T-cell (primary cell): ENCODE measurements at places on chromosomes 3 and 15. TPM values are rescaled to one million over a fixed set of nuclear protein-coding genes. Genes with fewer than 3 reads are reported as not detected.

The GPR156 gene
- not detected for total RNA-seq

The RAB8B gene
- 52.2 TPM for total RNA-seq

The ZNF80 gene
- total RNA-seq, result 0.47 TPM

The CHST13 gene
- not detected for total RNA-seq

The GPR160 gene
- 5.8 TPM for total RNA-seq

The ANP32A gene
- total RNA-seq, result 123 TPM

The SCN5A gene
- total RNA-seq, result not detected

The LRRN1 gene
- 7.8 TPM for total RNA-seq

The NUDT16 gene
- total RNA-seq, result 12.8 TPM

The OSBPL10 gene
- 10.4 TPM for total RNA-seq

GRCh38 chr3:187619461-187619860 lies 50.7 kb downstream of the SST start:
- no peaks in the 10 kb centered on the region for H3K36me3 ChIP-seq
- no peaks in the 10 kb centered on the region for H3K4me1 ChIP-seq
- no peak overlapping the region for H3K4me3 ChIP-seq
- no peak for DNase-seq
- H3K27ac ChIP-seq, result no peak overlapping the region
- H3K27me3 ChIP-seq, result peaks cover 2% of the 10 kb centered on the region

- DNase-seq, result no peak
- H3K27ac ChIP-seq, result peak overlapping the region; percentile 93
- no peaks in the 10 kb centered on the region for H3K27me3 ChIP-seq
- H3K36me3 ChIP-seq, result no peaks in the 10 kb centered on the region
These were observed 1.3 kb downstream of the HDDC3 start for GRCh38 chr15:90930861-90931574.

- H3K27ac ChIP-seq, result no peak overlapping the region
These were observed 300.6 kb upstream of the KCNH8 start for GRCh38 chr3:18847583-18848197.

- H3K4me1 ChIP-seq, result peaks cover 27% of the 10 kb centered on the region
- no peaks in the 10 kb centered on the region for H3K27me3 ChIP-seq
- peak; percentile 68 for DNase-seq
- peak overlapping the region; percentile 72 for H3K4me3 ChIP-seq
- H3K36me3 ChIP-seq, result peaks cover 16% of the 10 kb centered on the region
- peak overlapping the region; percentile 95 for H3K27ac ChIP-seq
These were observed 759 bp downstream of the WDR6 start for GRCh38 chr3:49007771-49008528.

- H3K4me1 ChIP-seq, result peaks cover 20% of the 10 kb centered on the region
- peaks cover 3% of the 10 kb centered on the region for H3K36me3 ChIP-seq
- H3K4me3 ChIP-seq, result no peak overlapping the region
- H3K27me3 ChIP-seq, result no peaks in the 10 kb centered on the region
These were observed 10.0 kb downstream of the PHC3 start for GRCh38 chr3:170171563-170171962.

GRCh38 chr3:85979034-85979433 lies 1011.9 kb downstream of the VGLL3 start:
- H3K4me3 ChIP-seq, result no peak overlapping the region
- DNase-seq, result no peak
- no peaks in the 10 kb centered on the region for H3K36me3 ChIP-seq
- H3K4me1 ChIP-seq, result no peaks in the 10 kb centered on the region
- H3K27me3 ChIP-seq, result no peaks in the 10 kb centered on the region

GRCh38 chr3:69197922-69198530 lies 75.6 kb upstream of the LMOD3 start:
- no peak overlapping the region for H3K4me3 ChIP-seq
- peak overlapping the region; percentile 81 for H3K27ac ChIP-seq
- DNase-seq, result peak; percentile 48
- H3K27me3 ChIP-seq, result no peaks in the 10 kb centered on the region
- peaks cover 10% of the 10 kb centered on the region for H3K4me1 ChIP-seq
- H3K36me3 ChIP-seq, result peaks cover 15% of the 10 kb centered on the region

DNA sequence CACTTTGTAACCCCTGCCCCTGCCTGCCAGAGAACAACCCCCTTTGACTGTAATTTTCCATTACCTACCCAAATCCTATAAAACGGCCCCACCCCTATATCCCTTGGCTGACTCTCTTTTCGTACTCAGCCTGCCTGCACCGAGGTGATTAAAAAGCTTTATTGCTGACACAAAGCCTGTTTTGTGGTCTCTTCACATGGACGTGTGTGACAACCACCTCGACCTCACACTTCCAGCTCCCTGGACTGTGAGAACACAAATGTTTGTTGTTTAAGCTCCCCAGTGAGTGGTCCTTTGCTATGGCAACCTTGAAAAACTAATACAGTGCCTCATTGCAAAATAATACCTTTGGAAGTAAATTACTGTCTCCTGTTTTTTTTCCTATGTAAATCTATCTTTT lies 299.2 kb upstream of the POU1F1 start:
- no peak for DNase-seq
- H3K4me3 ChIP-seq, result no peak overlapping the region
- H3K27me3 ChIP-seq, result no peaks in the 10 kb centered on the region
- H3K27ac ChIP-seq, result no peak overlapping the region
- H3K4me1 ChIP-seq, result no peaks in the 10 kb centered on the region

DNA sequence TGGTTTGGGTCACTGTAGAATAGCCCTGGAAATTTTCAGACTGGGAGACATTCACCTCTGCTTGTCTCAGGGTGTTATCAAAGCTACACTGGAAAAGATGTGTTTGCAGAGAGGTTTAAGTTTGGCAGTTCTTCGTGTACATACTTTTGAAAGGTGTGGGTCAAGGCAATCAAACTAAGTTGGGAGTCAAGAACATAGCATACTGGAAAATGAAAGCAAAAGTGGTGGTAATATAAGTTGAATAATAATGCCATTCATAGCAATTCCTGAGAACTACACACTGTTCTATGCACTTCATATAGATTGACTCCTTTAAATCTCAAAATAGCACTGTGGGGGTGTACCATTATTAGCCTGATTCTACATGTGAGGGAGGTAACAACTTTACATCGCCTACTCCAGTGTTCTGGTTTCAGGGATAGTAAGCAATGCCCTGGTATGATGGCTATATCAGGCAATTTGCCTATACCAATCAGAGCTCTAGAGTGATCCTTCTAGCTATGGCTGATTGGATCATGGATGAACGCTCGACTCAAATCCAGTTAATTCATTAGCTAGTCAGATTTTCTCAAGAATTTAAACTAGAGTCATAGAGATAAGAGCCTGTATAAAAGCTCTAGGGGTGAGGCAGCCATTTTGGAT lies 44.6 kb upstream of the RASGRP1 start:
- no peak overlapping the region for H3K4me3 ChIP-seq
- no peaks in the 10 kb centered on the region for H3K27me3 ChIP-seq
- H3K4me1 ChIP-seq, result peaks cover 40% of the 10 kb centered on the region
- no peaks in the 10 kb centered on the region for H3K36me3 ChIP-seq
- no peak overlapping the region for H3K27ac ChIP-seq

DNA sequence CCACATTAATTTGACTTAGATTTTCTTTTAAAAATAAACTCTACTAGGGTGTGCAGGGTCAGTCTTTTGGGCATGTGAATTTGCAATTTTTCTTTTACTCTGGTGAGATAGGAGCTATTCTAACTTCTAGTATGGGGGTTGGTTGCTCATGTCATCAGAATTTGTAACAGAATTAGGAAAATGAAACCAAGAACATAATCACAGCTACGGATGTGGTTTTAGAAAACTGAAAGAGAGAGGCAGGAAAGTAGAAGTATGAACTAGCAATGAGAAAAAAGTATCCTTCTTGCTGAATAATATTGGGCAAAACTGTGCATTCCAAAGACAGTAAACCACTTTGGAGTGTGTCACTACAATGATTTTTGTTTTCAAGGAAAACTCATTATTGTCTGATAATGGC lies 43.3 kb downstream of the ADPGK start:
- DNase-seq, result no peak
- H3K27me3 ChIP-seq, result no peaks in the 10 kb centered on the region
- peaks cover 12% of the 10 kb centered on the region for H3K4me1 ChIP-seq
- no peak overlapping the region for H3K4me3 ChIP-seq
- peak overlapping the region; percentile 71 for H3K27ac ChIP-seq
- H3K36me3 ChIP-seq, result peaks cover 28% of the 10 kb centered on the region

GRCh38 chr3:2356298-2356950 lies 257.8 kb downstream of the CNTN4 start:
- no peak overlapping the region for H3K27ac ChIP-seq
- H3K36me3 ChIP-seq, result no peaks in the 10 kb centered on the region
- H3K27me3 ChIP-seq, result no peaks in the 10 kb centered on the region
- no peak overlapping the region for H3K4me3 ChIP-seq
- DNase-seq, result no peak

- DNase-seq, result no peak
- H3K27me3 ChIP-seq, result peaks cover 26% of the 10 kb centered on the region
- no peaks in the 10 kb centered on the region for H3K4me1 ChIP-seq
- H3K4me3 ChIP-seq, result no peak overlapping the region
- no peak overlapping the region for H3K27ac ChIP-seq
These were observed 10.2 kb upstream of the NR2E3 start for GRCh38 chr15:71800190-71800589.

- H3K4me1 ChIP-seq, result peaks cover 14% of the 10 kb centered on the region
- no peak overlapping the region for H3K27ac ChIP-seq
- H3K36me3 ChIP-seq, result no peaks in the 10 kb centered on the region
- no peak overlapping the region for H3K4me3 ChIP-seq
- peaks cover 3% of the 10 kb centered on the region for H3K27me3 ChIP-seq
These were observed 43.9 kb upstream of the RYK start for GRCh38 chr3:134294302-134295280.

DNA sequence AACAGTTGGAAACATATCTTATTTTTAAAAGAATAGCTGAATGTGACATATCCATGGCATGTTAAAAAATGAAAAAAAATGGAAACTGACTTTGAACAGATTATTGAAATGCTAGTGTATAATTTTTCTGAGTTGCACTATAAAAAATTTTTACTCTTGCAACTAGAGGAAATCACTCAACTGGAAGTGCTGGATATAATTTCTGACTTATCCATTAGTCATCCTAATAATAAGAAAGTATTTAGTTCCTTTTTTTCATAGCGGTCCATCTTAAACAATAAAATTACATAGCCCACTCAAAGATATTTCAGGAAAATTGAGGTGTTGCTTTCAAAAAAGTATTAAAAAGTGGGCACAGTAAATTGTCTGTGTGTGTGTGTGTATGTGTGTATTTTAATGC lies 80.7 kb downstream of the MBNL1 start:
- no peak for DNase-seq
- peaks cover 3% of the 10 kb centered on the region for H3K4me1 ChIP-seq
- peak overlapping the region; percentile 16 for H3K27ac ChIP-seq
- no peak overlapping the region for H3K4me3 ChIP-seq

DNA sequence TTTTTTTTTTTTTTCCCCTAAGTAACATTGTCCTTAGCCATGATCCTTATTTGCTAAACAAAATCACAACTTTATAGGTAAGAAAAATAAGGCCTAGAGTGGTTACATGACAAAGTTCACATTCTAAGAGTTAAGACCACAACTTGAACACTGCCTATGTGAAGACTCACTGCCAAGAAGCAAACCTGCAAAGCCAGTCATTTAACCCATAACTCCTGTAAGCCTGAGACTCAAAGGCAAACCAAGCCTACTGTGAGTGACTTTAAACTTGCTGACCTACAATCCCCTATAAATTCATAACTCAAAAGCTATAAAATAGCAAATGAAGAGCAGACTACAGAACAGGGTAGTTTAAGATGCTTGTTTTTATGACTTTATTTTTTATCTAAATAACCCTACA lies 12.9 kb upstream of the ANKRD28 start:
- H3K4me1 ChIP-seq, result no peaks in the 10 kb centered on the region
- H3K36me3 ChIP-seq, result no peaks in the 10 kb centered on the region
- H3K4me3 ChIP-seq, result no peak overlapping the region
- no peak for DNase-seq

DNA sequence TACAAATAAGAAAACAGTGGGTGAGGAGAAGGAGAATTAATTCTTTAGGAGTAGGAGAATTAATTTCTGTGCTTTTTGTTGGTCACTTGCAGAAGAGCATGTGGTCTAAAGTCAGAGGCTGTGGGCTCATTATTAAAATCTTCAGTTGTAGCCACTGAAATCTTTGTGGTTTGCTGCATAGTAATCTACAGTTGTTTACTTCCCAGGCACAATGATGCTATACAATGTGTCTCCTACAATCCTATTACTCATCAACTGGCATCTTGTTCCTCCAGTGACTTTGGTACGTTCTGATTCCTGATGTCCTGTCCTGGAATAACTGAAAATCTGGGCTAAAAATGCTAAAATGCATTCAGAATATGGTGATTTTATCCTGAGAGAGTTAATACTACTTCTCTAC lies 21.0 kb downstream of the IFT122 start:
- H3K27ac ChIP-seq, result no peak overlapping the region
- no peaks in the 10 kb centered on the region for H3K27me3 ChIP-seq
- no peaks in the 10 kb centered on the region for H3K4me1 ChIP-seq
- no peak for DNase-seq
- H3K36me3 ChIP-seq, result peaks cover under 1% of the 10 kb centered on the region

- H3K4me1 ChIP-seq, result no peaks in the 10 kb centered on the region
- no peak overlapping the region for H3K27ac ChIP-seq
- DNase-seq, result no peak
- H3K4me3 ChIP-seq, result no peak overlapping the region
- H3K27me3 ChIP-seq, result no peaks in the 10 kb centered on the region
- H3K36me3 ChIP-seq, result peaks cover 6% of the 10 kb centered on the region
These were observed 190.8 kb downstream of the SUCLG2 start for GRCh38 chr3:67463656-67464055.

DNA sequence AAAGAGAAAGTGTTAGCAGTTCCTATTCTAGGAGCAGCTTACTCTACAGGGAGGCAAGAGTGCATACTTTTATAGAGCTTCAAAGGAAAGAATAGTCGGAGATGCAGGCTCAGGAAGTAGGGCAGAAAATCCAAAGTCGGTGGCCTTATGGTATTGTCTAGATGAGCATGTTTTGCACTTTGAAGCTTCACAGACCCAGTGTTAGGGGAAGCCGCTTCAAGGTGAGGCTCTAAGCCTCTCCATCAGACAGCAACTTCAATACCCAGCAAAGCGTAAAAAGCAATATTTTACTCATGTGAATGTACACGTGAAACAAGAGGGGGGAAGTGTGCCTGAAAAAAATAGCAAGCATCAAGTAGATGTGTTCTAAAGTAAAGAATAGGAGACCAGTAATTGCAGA lies 125.6 kb upstream of the RASGRP1 start:
- H3K4me3 ChIP-seq, result no peak overlapping the region
- no peak for DNase-seq
- H3K36me3 ChIP-seq, result no peaks in the 10 kb centered on the region
- no peaks in the 10 kb centered on the region for H3K27me3 ChIP-seq

- H3K4me3 ChIP-seq, result no peak overlapping the region
- H3K4me1 ChIP-seq, result no peaks in the 10 kb centered on the region
- no peaks in the 10 kb centered on the region for H3K27me3 ChIP-seq
- H3K27ac ChIP-seq, result no peak overlapping the region
These were observed 325.4 kb upstream of the AGTR1 start for GRCh38 chr3:148372206-148372875.
